NCI-H526 (cell line): ENCODE measurements at places on chromosomes 6 and 20.

DNA sequence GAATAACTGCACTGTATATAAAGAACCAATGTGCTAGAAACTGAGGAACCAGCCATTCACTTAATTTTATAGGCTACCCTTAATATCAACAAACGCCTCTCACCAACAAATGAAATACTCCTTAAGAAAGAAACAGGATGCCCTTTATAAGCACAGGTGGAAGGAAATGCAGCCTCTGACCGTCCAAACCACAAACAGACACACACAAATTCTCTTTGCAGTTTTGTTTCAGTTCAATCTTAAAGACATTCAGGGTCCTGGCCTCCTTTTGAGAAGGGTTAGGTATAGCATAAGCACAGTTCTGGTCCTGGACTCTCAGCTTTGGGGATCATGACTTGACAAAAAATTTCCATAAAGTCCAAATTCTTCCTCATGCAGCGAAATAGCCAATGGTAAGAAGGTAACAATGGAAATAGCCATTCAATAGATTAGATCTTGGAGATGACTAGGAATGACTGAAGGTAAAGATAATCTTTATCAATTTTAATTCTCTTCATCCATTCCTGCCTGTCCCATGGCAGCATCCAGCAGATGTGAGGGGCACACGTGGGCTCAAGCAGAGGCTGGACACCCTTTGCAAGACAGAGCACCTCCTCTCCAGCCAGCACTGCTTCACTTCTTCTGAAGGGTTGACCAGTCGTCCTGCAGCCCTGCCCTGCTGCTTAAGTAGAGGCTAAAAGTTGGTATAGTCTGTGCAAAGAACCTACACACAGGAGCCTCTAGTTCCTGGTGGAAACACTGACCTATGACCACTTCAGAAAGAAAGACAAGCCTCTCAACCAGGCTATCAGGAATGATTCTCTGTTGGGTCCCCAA lies 123.9 kb downstream of the CD83 start:
- no peak for DNase-seq

- DNase-seq = no peak
Measured at GRCh38 chr20:50294164-50295088, 103.8 kb downstream of the CEBPB start.

- DNase-seq = no peak
Measured at GRCh38 chr6:25192590-25193459, 86.3 kb upstream of the CARMIL1 start.

DNA sequence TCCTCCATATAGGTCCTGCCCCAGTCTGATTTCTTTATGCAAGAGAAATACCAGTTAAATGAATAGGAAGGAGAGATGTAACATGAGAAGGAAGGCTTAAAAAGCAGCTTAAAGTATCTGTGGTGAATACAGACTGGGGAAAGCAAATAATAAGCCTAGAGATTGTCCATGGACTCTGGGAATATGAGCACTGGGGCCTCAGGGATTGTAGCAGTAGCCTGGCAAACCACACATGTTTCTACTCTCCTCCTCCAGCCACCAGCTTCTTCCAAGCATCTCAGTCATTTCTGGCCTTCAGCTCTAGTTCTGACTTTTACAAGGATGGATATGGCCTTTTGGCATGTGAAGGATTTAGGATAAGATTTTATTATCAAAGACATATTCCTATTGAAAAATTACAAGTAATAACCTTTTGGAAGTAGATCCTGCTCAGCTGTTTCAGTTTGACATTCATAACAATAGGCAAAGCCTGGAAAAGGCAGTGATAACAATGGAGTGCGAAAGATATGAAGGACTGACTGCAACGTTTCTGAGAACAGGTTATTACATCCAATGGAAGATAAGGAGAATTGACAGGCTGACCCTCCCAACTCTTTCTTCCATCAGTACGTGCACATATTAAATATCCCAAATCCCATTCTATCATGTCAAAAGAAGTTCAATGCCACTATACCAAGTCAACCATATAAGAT lies 41.6 kb downstream of the CYP39A1 start:
- DNase-seq = no peak

DNA sequence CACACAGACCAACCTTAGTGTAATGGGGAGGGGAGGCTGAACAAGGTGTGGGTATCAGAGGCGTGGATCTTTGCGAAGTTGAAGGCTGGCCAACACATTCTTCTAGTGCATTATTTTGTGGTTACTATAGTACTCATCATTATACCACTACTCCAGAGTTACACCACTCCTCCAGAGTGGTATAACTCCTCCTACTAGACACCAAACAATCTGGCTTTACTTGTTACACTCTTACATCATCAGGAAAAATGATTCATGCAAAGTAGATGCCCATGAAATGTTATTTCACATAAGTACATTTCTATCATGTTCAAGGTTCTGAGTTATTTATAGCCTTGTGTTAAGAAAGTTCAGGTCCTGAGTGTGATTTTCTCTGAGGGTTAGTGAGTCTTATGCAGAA lies 443.1 kb upstream of the OPRM1 start:
- no peak for DNase-seq

DNA sequence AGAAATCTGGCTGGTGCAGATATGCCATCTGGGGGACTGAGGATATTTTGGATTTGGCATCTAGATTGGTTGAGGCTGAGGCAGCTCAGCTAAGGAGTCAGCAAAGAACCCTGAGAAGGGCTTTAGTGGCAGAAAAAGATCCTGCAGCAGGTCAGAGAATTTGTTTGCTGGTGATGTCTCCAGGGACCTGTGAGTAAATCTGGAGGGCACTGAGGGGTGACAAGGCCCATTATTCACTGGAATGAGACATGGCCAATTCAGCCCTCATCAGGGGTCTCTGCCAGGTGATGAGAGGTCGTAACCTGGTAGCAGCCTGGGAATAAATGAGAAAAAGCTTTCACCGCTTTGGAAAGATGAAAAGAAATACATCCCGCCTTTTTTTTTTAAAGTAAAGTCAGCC lies 118.3 kb upstream of the FBXL4 start:
- DNase-seq = no peak

DNA sequence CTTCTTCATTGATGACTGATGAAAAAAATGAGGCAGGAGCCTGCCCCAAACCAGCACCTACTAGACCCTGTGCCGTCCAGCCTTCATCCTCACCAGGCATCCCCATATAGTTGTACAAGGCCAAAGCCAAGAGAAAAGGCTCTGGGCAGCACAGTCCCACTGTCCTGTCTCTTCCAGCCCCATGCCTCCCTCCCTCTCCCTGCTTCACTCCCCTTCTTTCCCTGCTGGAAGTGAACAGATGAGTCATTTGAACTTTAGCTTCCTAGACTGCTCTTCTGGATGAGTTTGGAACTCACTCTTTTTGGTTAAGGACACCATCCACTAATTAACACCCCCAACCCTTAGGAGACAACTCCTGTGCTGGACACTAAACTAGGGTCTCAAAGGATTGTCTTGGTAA lies 235.2 kb downstream of the LRFN2 start:
- DNase-seq = no peak

DNA sequence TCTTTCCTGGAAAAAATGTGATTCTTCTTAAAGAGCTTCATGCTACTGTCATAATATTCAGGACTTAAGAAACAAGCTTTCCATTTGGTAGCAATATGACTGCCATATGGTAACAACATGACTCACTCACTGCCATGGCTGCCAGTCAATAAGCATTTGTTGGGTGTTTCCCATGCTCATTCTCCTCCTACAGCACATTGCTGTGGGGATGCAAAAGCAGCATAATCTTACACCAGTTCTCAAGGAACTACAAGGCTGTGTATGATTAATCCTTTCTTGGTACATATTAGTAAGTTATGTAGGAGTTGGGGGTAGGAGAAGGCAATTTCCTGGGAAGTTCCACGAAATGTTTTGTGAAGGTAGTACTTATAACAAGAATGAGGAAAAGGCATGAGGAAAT lies 76.7 kb downstream of the CEP162 start:
- DNase-seq = no peak

DNA sequence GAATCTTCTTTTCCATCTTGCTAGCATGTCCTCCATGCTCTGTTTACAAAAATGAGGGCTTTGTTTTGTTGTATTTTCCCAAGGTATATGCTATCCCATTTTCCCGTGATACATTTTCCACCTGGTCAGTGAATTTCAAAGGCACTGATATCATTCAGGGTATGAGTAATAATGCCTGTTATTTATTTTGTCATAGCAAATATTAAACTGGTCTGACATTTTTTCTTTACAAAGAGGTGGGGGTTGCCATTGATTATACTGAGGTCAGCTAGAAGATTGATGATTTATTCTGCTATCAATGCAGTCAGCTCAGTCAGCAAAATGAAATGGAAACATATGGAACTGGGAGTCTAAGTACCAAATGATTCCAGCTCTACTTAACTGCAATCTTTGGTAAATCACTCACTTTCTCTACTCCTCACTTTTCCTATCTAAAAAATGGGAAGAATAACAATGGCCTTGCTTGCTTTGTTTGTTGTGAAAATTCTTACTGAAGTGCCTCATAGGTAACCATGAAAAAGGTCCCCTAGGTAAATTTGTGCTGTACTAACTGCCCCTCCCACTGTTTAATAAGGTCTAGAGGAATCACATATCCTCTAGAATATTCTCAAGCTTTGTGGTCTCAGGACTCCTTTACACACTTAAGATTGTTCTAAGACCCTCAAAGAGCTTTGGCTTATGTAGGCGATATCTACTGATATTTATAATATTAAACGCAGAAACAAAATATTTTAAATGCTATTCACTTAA lies 64.0 kb downstream of the ARHGAP18 start:
- no peak for DNase-seq

DNA sequence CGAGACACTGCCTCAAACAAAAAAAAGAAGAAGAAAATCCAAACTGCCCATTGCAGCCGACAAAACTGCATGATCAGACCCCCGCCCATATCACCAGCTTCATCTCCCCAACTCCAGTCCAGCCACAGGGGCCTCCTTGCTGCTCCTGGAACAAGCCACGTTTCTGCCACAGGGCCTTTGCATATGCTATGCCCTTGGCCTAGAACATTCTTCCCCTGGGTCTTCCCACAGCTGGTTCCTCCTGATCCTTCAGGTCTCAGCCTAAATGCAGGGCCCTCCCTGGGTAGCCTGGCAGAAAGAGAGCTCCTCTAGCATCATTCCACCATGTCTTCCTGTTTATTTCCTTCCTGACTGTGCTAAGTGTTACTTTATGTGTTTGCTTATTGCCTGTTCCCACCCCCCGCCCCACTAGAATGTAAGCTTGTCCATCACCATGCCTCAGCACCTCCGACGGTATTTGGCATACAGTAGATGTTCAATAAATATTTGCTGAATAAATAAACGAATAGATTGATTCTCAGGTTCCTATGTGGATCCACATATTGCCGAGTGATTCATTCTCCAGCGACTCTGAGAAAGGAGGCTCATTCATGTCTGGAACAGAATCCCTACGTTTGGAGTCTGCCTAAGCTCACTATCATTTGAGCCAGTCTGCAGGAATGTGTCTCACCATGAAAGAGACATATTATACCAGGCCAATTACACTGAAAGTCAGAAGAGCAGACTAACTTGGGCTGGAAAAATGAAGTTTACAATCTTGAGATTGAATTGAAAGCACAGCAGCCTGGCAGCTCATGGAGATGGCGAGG lies 56.1 kb downstream of the NFATC2 start:
- DNase-seq = no peak

DNA sequence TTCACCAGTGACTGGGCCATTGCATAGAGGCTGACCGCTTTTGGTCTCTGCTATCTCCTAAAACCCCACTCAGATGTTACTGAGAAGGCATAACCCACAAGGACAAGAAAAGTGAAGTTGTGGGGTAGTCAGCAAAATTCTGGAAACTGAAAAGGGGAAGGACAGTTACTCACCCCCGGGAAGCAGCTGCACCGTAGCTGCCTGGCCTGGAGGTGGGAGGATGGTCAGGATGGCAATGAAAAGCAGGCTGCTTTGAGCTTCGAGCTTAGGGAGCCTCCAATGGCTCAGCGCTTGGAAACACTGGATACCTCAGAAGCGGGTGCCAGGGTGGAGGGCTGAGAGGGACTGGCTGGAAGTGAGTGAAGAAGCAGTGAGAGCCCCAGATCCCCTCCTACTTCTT lies 56.0 kb downstream of the KCNK5 start:
- no peak for DNase-seq

GRCh38 chr6:157967486-157967885 lies 14.2 kb upstream of the SYNJ2 start:
- DNase-seq = no peak

DNA sequence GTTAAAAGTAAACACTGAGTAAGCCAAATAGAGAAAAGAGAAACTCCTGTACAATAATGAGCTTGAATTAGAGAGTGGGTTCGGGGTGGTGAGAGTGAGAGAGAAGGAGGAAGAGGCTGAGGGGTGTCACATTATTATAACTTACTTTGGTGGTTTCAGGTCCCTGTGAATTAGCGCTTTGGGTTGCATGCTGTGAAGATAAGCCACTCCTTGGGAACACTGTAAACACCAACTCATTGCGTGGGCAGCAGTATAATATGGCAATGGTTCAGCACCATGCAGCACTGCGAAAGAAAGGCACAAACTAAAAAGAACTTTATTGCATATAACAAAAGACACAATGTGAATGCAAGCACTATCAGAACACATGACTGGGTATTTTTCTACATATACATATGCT lies 26.9 kb downstream of the MAP3K7 start:
- no peak for DNase-seq

DNA sequence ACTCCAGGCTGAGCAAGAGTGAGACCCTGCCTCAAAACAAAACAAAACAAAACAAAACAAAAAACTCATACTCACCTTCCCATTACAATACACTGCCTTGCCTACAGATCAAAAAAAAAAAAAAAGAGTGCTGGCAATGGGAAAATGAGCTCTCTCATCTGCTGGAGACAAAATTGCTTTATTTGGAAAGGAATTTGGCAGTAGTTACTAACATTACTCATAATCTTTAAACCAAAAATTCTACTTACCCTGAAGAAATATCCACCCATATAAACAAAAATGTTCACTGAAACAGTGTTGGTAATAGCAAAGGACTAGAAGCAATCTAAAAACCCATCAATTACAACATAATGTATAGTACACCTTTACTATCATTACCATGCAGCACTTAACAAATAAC lies 120.4 kb downstream of the RNGTT start:
- DNase-seq = no peak

- DNase-seq = no peak
Measured at GRCh38 chr6:40755046-40755681, 168.0 kb upstream of the LRFN2 start.

- DNase-seq = no peak
Measured at GRCh38 chr6:124881898-124882578, 80.2 kb upstream of the RNF217 start.

DNA sequence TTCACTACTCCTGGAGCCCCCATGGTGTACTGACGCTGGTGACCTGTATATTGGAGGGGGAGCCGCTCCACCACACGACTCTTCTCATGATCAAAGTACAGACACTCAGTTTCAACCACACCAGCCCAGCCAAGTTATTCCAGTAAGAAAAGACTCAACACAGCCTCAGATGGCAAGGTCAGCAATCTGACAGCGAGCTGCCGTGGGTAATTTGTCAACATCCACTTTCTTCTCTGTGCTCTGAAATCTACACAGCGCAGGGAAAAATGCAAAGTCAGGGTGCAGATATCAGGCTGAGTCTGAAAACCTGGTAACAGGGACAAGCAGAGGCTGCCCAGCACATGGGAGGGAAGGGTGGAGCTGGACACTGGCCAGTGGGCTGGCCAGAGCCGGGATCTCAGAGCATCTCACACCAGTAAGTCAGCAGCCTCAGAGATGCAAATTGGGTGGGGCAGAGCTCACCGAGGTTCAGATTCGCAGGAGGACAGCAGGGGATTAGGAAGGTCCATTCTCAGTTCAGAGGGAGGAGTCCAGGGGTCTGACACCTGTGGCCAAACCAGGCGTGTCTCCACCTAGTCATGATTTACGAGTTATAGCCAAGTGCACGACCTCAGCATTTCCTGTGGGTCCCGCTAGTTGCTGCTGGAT lies 44.5 kb upstream of the RPS6KA2 start:
- DNase-seq = no peak

GRCh38 chr6:81772741-81773140 lies 20.3 kb upstream of the TENT5A start:
- no peak for DNase-seq
